NCI-H524 (cell line): ENCODE measurements at places on chromosomes 4 and X.

DNA sequence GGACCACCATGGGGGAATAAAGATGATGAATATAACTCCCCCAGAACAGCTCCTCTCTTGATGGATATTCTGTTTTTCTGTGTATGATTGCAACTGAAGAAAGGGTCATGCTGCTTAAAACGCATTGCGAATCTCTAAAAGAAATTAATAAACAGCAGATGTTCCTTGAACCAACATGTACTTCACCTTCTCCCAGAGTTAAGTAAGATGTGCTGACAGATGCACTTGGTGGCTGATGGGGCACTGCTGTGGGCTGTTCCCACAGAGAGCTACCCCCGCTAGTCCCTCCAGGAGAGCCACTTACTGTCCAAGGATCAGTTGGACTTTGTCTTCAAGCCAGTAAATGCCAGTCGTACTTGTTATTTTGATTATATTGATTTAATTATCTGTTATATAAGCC is 26.3 kb upstream of the C4orf54 start:
- DNase-seq = peak; percentile 57

- DNase-seq = no peak
Measured at GRCh38 chr4:73872316-73873108, 3.3 kb downstream of the CXCL1 start.

GRCh38 chr4:118850488-118851173 is 14.7 kb upstream of the SEC24D start:
- DNase-seq = no peak

GRCh38 chr4:152424977-152425376 is 110.9 kb downstream of the FBXW7 start:
- no peak for DNase-seq

DNA sequence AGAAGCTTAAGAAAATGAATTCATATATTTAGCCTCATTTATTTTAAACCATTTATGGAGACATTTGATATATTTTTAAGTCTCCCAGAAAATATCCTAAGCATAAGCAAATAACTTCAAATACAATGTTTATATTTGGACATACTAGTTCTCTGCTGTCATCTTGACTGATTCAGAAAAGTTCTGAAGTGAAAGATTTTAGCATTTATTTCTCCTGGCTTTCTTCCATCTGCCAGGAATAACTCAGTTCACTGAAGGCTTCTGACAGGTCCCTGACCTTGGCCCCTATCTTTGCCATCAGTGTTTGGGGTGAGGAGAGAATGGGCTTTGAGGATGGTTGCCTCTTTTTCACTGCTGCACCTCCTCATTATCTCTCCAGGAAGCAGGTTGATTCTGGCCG is 115.7 kb downstream of the SLIT2 start:
- no peak for DNase-seq

DNA sequence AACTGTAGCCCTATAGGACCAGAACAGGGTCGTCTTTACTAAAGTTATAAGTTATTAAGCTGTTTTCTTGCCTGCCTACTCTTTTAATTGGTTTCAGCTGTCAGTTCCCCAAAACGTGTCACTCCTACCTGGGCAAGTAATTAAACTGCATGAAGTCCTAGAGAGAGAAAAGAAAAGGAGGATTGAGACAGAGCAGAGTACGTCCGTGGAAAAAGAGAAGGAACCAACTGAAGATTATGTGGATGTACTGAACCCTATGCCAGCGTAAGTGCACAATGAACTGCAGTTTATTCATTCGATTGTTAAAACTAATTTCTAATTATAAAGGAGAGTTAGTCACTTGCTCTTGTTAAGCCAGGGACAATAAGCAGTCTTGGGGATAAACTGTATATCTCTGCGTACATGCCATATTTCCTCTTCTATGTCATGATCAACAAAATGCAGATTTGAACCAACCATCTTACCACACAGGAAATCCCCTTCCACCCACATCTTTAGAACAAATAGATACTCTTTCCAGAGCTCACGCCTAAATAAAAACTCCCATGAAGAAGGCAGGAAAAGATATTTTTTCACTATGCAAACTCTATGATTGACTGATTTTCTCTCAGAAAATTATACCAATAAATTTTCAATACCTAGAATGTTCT is 22.8 kb downstream of the STAP1 start:
- DNase-seq = no peak

GRCh38 chr4:74230902-74231499 is 73.1 kb downstream of the MTHFD2L start:
- no peak for DNase-seq

GRCh38 chr4:100721077-100721476 is 203.3 kb upstream of the EMCN start:
- no peak for DNase-seq

- DNase-seq = no peak
Measured at GRCh38 chr4:123898946-123899666, 502.5 kb downstream of the SPRY1 start.

- no peak for DNase-seq
Measured at GRCh38 chrX:672931-673330, 42.3 kb downstream of the SHOX start.

GRCh38 chr4:156321203-156321602 is 367.5 kb upstream of the CTSO start:
- DNase-seq = no peak

DNA sequence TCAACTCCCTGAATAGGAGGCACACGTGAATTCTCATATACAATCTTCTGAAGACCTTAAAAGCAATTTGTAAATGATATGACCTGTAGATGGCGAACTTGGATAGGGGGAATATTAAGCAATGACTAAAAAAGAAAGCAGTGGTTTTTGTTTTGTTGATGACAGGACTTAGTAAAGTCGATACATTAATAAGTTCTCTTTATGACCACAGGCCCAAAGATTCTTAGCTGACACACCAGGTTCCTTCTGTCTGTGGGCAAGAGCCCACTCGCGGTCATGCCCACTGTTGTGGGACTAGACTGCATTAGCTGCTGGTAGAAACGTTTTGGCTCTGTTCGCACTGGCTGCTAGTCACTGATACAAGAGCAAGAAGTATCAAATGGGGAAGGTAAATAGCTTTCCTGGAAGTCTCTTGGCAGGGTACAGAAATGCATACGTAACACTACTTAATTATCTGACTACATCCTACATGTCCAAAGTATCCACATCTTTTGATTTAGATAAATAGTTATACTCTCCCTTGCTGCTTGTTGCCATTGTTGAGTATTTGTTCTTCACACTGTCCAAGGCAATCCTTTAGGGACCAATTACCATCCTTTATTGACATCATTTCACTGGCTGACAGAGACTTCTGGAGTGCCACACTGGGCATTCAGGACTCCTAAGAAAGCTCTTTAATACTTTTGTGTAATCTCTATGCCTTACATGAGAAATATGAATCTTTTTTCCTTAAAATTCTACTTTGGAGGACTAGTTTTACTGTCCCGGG is 31.0 kb downstream of the ALPK1 start:
- peak; percentile 58 for DNase-seq

- peak; percentile 93 for DNase-seq
Measured at GRCh38 chrX:115344885-115345614, 55.5 kb downstream of the LUZP4 start.

DNA sequence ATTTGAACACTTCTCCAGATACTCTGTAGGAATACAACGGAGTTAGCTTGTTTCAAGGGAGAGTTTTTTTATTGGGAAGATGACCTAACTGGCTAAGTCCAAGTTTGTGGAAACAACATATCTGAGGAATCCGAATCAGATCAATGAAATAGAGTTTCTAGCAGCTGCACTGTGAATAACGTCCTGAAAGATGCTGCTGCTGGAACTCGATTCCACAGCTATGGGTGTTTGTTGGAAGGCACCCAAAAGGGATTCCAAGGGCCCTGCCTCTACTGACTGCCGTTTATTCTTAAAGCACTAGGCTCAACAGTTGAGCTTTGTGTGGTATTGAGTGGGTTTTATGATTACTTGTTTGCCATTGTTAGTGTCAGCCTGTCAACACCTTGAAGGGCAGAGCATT is 6.6 kb upstream of the GBA3 start:
- DNase-seq = no peak

DNA sequence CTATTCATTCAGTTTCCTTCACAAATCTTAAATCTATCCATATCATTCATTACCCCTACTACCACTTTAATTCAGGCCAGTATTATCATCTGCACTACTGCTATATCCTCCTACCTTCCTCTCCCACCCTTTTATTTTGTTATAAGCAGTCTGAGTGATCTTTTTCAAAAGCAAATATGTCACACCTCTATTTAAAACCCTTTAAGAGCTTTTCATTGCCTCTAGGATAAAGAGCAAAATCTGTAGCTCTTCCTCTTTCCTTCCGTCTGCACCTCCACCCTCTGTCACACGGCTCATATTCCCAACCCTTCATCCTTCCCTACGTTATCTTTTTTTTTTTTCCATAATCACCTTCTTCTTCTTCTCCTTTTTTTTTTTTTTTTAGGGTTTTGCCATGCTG is 60.3 kb upstream of the SMIM10 start:
- no peak for DNase-seq

- DNase-seq = no peak
Measured at GRCh38 chr4:47071901-47072341, 40.6 kb downstream of the GABRB1 start.

GRCh38 chrX:38516196-38516774 is 45.1 kb upstream of the TSPAN7 start:
- DNase-seq = no peak

GRCh38 chr4:80201252-80202151 is 4.2 kb downstream of the PRDM8 start:
- no peak for DNase-seq

- DNase-seq = no peak
Measured at GRCh38 chr4:183986291-183986970, 81.3 kb downstream of the STOX2 start.

DNA sequence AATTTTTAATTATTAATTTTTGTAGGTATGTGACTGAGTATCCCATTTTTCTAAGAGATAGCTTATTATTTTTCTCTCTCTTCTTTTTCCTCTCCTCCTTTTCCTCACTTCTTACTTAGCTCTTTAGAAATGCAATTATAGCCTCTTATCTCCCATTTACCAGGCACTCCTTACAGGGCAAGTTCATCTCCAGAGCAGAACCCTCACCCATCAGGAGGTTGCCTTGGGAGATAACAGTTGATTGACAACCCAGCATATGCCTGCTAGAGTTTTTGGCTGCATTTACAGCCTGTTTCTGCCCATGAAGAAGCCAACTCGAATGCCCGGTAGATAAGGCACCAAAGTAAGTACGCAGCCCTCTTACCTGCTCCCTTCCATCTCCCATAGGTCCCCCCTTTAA is 572.9 kb upstream of the ZFP42 start:
- no peak for DNase-seq

DNA sequence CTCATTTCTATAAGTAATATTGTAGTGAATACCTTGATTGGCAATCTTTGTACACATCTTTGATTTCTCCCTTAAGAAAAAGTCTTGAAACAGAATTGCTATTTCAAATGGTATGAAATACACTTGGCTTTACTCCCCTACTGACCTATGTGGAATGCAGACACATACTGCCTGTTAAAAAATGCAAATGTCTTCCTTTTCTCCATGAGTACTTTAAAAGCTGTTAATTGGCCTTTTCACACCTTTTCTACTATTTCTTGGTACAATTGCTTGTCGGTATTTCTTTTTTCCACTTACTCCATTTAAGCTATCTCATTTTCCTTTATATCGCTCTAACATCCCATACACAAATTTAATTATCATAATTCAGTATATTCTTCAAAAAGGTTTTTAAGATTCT is 87.2 kb downstream of the FRYL start:
- no peak for DNase-seq

DNA sequence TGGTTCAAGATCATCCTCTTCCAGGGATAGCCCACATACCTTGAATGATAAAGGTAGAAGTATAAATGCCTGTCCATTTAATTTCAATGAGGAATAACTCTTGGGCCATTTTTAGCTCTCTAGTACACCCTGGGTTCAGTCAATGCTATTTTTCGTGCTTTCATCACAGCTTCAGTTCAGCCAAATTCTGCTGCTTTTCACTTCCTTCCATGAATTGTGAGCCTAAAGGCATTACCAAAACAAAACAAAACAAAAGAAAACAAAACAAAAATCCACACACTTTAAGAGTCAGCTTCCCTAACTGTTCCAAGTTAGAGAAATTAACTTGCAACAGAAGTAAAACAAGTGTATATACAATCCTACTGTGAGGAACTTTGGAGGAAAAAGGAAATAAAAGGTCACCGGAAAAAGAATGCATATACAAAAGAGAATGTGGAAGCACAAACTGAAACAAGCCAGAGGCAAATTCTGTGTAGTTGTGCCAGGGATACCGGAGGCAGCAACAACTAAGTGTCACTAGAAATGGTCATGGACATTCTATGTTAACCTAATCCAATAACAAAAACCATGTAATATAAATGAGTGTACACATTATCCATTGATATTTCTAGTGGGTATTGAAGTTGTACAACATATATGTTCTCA is 423.1 kb downstream of the KCTD8 start:
- no peak for DNase-seq

DNA sequence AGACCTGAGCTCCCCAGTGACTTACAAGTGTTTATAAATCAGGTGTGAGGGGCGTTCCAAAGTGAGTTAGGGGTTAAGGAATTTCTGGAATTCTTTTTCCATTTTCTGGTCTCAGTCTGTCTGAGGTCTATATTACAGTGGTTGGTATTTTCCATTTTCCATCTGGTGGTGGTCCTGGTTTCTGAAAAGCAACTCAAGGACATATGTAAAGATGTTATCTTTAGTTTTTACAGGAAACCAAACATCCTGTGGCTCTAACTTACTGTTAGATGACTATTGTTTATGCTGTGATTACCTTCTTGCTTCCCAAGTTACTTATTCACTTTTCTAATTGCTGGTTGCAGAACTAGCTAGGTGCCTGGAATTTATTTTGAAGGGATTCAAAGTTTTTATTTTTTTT is 53.5 kb upstream of the IL21 start:
- DNase-seq = no peak

DNA sequence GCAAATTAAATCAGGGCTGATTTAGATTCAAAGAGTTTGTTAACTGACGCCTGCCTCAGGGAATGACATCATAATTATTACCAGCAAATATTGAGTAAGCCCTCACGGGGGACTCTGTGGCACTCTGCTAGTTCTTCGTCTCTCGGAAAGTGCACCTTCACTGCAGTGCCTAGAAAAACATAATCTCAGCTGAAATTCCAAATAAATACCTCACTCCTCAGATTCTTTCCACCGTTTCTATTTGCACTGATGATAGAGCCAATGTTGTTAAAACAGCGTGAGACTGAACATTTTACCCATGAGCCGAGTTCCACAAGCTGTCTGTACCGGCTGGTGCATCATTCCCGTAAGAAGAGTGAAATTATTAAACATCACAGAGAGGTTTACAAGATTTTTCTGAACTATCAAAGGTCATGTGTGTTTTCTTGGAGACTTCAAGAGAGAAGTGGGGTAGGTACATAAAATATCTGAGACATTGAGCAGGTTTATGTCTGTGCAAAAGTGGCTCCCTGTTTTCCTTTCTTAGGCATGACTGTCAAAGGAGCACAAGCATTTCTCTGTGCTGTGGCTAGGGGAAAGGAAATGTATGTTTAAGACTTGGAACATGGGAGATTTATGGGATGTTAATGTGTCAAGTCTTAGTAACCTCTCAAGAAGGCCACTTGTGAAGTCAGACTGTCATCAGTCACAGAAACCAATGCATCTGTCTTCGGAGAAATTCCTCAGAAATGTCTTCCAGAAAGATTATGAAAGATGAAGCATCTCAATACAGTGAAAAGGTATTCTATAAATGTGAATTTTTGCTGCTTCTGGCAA is 119.6 kb downstream of the CBLL2 start:
- DNase-seq = no peak
